Activated CD8-positive, alpha-beta T cell treated with anti-CD3 and anti-CD28 coated beads for 36 hours (primary cell): ENCODE measurements at places on chromosomes 5 and 9. TPM values are rescaled to one million over a fixed set of nuclear protein-coding genes. Genes with fewer than 3 reads are reported as not detected.

DOCK8 gene
- 163 TPM for total RNA-seq

GLDC gene
- 1.3 TPM for total RNA-seq

PTGER4 gene
- total RNA-seq: 62.9 TPM

SPATA6L gene
- 0.43 TPM for total RNA-seq

ROR2 gene
- total RNA-seq: not detected

POU5F2 gene
- total RNA-seq: 0.51 TPM

SCGB3A2 gene
- not detected for total RNA-seq

CMYA5 gene
- total RNA-seq: 0.13 TPM

SPINK7 gene
- total RNA-seq: not detected

RNF183 gene
- 0.27 TPM for total RNA-seq

GRCh38 chr5:134073404-134073803, 41.1 kb upstream of the TCF7 start:
- DNase-seq: no peak

DNA sequence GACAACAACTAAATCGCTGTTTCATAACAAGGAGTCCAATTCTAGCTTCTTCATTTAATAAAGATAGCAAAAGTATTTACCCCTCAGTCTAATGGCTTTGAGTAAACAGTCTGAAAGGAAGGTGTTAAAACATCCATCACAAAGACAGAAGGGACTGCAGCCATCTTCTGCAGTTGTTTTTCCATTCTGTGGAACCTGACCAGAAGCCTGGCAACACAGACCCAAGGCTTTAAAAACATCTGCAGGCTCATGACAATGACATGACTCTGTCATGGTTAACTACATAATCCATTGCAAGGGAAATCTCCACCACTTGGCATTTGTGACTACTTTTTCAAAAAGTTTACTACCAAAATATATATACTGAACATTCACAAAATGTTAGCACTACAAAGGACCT, 51.9 kb downstream of the ELL2 start:
- DNase-seq: no peak

- DNase-seq: peak; percentile 52
These were observed 11.3 kb upstream of the GRHPR start for GRCh38 chr9:37410969-37411785.

DNA sequence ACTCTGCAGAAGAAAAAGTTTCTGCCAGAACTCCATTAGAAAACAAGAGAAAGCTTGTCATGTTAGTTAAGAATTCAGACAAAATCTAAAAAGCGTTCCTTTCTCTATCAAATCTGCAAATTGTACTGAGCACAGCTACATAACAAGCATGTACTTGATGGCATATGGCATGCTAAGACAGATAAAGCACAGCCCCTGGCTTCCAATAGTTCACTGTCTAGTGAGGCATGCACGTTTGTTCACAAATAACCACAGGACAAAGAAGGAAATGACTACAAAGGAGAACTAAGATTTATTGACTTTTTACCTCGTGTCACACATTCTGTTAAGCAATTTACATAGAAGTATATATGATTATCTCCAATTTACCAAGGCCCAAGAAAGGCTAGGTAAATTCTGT, 518.2 kb upstream of the TLE4 start:
- DNase-seq: no peak

GRCh38 chr5:171474230-171474813, 54.9 kb downstream of the FGF18 start:
- DNase-seq: no peak

- no peak for DNase-seq
These were observed 198.3 kb downstream of the ERCC6L2 start for GRCh38 chr9:96073531-96074480.

DNA sequence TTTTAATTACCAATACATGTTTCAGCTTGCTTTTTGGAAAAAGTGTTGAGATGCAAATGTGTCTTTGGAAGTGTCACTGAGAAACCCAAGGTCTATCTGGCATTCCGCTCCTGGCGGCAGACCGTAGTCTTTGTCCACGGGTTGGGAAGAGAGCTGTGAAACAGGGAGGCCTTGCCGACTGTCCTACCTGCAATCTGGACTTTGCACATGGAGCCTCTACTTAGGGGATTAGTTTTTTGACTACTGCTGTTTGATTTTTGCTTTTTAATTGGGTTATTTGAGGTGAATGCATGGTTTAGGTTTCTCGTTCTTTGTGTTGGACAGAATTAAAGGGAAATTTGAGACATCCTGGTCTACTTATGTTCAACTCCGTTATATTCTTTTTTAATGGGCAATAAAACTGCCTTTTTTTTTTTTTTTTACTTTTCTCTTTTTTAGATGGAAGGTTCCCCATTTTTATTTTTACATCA, 25.7 kb downstream of the TRIO start:
- no peak for DNase-seq

DNA sequence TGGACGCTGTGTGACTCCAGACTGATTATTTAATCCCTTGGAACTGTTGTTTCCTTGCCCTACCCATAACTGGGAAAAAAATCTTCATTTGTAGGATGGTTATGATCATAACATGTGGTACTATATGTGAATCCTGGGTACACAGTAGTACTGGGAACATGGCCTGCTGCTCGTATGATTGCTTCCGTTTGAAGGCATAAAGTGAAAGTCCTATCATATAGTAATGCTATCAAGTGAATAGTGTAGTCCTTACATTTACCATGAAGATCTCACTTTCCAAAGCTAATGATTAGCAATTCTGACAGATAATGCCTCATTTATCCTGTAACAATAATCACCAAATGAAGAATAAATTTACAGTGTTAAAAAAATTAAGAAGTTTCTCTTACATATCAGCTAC, 53.2 kb downstream of the MEF2C start:
- DNase-seq: no peak

DNA sequence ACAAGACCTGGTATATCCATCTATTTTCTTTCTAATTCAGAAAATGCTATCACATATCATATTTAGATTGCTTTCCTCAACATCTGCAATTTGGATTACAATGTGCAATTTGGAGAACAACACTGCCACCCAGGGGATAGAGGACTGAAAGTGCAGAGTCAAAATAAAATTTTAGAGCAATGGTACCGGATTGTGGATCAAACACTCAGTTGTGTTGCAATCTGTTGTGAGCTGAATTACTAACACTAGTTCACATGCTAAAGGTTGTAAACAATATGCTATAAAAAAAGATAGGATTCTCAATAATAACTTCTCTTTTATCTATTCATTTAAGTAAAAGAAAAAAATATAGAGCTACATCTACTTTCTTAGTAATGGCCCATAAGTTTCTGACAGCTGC, 11.9 kb upstream of the SRFBP1 start:
- DNase-seq: peak; percentile 30

GRCh38 chr5:149667829-149668330, 62.2 kb upstream of the PPARGC1B start:
- DNase-seq: no peak

- DNase-seq: peak; percentile 57
These were observed 1.3 kb downstream of the GABBR2 start for GRCh38 chr9:98707166-98708102.

GRCh38 chr5:85488295-85488694, 1103.6 kb upstream of the EDIL3 start:
- no peak for DNase-seq

GRCh38 chr9:120886490-120886967, 9.5 kb upstream of the PHF19 start:
- DNase-seq: no peak

DNA sequence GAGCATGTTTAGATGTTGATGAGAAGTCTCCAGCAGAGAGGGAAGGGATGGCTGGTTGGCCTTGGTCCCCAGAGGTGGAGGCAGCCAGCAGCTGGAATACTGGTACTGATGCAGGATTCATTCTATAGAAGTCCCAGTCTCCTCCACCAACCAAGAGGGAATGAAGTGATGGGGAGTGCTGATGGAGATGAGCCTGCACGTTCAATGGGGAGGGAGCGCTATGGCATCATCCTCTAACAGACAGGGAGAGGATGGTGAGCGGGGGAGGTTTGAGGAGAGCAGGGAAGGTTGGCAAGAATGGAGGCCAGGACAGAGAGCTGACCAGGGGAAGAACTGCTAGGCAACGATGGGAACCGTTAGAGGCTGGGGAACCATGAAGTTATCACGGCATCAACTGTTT, 159.8 kb upstream of the MVB12B start:
- DNase-seq: no peak

- DNase-seq: no peak
These were observed 10.2 kb downstream of the PRKAA1 start for GRCh38 chr5:40787986-40788385.

DNA sequence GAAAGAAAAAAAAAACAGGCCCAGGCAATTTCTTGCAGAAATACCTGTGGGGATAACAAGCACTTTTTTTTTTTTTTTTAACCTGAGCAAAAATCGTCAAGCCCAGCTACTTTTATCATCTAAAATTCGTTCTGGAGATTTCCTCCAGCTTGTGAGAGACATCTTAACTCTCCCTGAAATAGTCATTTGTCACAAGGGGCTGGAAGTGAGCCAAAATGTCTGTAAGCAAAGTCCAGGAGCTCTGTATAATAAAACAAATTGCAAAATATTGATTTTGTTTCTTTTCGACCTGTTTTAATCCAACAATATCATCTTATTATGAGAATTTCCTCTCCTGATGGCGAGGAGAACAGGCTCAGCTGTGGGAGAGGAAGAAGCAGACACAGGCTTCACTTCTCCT, 168.4 kb downstream of the TTLL11 start:
- no peak for DNase-seq

- no peak for DNase-seq
These were observed 376.8 kb upstream of the RFX3 start for GRCh38 chr9:3902631-3903030.

DNA sequence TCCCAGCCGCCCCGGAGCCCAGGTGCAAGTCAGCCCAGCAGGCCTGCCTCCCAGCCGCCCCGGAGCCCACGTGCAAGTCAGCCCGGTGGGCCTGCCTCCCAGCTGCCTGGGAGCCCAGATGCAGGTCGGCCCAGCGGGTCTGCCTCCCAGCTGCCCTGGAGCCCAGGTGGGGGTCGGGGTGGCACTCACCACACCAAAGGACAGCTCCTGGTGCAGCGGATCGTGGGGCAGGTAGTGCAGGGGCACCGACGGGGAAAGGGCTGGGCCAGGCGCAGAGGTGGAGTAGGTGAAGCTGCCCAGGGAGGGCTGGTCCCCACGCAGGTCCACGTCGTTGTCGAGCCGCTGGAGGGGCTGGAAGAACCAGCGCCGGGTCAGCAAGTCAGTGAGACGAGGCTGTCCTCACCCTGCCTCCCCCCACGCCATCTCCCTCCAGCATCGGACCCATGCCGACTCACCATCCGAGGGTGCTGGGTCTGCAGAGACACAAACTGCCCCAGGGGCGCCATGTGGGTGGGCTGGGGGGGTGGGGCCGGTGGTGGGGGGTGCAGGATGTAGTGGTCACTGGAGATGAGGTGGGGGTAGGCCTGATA, 6.7 kb downstream of the RNF44 start:
- no peak for DNase-seq

GRCh38 chr9:97695390-97695789, 1.8 kb downstream of the XPA start:
- DNase-seq: no peak

DNA sequence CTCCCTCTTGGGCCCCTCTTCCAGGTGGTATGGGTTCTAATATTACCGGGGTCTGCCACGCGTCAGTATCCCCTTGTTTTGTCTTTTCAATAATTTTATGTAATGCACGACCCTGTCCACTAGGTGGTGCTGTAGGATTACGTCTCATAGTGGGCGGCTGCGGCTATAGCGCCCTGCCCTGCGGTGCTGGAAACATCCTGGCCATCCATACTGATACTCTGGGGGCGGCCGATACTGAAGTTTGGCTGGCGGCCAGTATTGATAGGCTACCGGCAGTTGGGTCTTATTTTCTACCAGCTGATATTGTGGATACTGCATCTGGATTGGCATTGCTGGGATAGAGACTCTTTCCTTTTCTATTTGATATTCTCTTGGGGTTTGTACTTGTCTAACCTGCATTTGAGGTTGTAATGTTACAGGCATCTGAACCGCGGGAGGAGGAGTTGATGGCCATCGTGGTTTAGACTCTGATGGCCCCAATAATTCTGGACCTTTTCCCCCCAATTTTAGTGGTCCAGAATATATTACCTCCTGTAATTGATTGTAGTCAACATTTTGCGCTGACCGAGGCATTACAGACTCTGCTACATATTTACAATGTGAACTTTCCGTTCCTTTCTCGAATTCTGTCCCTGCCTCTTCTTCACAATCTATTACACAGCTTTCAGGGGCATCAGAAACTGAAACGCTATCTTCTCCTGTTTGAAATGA, 3.3 kb upstream of the TMEM141 start:
- peak; percentile 86 for DNase-seq

- no peak for DNase-seq
These were observed 86.3 kb upstream of the SLC12A2 start for GRCh38 chr5:127997201-127997704.

- no peak for DNase-seq
These were observed 53.4 kb downstream of the ITGA1 start for GRCh38 chr5:52841114-52841513.

DNA sequence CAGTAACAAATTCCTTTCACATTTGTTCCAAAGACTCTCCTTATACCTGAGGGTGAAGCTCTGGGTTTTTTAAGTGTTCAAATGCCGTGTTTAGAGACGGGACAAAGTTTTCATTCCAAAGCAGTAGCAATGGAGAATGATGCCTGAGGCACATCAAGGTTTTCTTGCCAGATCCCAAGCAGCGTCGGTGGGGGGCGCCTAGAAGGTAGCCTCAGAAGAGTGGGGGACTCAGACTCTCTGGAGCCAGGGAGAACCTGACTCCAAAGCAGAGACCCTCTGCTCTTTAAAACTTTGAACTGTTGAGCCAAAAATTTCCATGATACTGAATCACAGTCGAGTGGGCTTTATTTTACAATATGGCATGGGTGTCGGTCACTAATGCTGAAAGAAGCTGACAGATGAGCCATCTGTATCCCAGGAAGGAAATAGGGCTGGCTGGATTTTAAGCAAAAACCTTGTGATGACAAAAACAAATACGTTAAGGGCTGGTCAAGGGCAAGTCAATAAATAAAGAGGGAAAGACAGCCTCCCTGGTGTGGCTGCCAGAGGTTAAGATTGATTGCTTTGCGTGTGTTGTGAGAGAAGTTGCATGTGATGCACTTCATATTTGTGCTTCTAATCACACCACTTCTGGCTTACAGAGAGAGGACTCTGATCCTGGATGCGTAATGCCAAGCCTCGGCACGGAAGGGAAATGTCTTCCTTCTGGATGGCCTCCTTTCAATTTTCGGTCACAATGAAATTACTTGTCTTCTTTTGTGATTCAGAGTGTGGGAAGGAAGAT, 161.1 kb upstream of the EFNA5 start:
- DNase-seq: no peak

DNA sequence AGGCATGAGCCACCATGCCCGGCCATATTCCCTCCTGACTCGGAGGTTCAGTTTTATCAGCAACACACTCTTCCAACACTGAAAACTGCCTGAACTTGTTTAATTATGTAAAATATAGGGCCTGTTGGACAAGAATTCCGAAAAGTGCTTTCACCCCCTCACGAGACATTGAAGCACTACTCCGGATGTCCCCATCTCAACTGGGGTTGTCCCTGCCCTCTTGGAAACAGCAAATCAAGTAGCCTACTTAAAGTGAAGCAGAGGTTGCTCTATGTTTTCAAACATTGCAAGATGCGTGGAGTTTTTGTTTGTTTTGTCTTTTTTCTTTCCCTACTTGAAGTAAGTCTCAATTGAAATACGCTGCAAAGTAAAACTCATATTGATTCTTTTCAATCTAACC, 7.6 kb downstream of the PTGER4 start:
- DNase-seq: peak; percentile 62
